ENCODE measurements at places on chromosomes 3 and 15.

DNA sequence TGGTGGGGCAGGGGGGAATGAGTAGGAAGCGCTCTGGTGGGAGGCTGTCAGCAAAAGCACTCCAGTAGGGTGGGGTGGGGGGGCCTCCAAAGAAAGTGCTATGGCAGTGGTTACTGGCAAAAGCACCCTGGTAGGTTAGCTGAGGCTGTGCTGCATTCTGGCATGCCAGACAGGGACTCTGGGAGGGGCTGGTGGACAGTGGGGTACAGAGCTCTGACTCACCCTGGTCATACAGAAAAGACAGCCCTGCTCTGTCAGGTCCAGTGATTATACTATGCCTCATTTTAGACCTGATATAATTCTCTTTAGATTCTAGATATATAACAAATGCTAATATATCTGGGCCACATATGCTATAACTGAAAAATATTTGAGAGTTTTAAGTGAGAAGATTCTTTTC, 82.8 kb upstream of the CPNE4 start:
- no peak for DNase-seq

GRCh38 chr3:36520241-36521006, 140.1 kb downstream of the STAC start:
- no peak for DNase-seq

- no peak for DNase-seq
Observed at GRCh38 chr3:20140881-20141280, 45.1 kb downstream of the SGO1 start.

DNA sequence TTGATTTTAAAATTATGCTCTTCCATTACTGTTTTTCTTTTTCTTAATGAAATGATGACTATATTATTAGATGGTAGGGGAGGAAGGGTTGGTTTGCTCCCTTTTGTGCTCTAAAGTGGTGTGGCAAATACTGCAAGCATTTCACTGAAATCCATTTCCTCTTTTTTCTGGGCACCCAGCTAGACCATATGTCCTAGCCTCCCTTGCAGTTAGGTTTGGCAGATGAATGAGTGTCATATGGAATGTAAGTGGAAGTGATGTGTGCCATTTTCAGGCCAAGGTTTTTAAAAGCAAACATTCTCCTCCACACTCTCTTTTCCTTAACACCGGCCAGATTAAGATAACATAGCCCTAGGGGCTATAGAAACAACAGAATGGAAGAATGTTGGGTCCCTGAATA, 363.0 kb downstream of the FGF12 start:
- no peak for DNase-seq

DNA sequence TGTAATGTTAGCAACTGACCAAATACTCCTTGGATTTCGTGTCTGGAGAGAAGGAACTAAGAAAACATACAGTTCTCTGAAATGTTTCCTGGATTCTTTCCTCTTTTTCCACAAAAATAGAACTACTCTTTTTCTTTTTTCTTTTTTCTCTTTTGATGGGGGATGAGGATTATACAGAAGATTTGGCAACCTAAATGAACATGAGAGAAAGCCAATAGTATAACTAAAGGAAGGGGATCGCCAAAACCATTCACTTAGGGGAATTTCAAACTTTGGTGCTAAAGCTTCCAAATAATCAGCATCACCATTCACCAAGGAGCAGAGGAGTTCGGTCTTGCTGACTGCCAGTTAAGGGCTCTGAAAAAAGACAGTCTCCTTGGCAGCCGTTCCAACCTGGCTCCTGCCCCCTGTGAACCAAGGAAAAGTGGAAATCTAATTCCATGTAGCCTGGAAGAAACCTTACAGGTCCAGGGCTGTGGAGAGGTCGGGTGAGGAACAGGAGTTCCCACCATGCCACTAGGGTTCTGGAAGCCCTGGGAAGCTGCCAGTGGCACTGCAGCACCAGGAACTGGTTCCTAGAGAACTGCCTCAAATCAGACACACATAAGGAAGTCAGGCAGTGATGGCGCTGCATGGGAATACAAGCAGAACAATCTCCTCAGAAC, 176.9 kb downstream of the TNIK start:
- no peak for DNase-seq

- DNase-seq: no peak
Observed at GRCh38 chr3:119069725-119070124, 35.1 kb upstream of the IGSF11 start.

- no peak for DNase-seq
Observed at GRCh38 chr3:160665784-160666526, 11.0 kb upstream of the ARL14 start.

DNA sequence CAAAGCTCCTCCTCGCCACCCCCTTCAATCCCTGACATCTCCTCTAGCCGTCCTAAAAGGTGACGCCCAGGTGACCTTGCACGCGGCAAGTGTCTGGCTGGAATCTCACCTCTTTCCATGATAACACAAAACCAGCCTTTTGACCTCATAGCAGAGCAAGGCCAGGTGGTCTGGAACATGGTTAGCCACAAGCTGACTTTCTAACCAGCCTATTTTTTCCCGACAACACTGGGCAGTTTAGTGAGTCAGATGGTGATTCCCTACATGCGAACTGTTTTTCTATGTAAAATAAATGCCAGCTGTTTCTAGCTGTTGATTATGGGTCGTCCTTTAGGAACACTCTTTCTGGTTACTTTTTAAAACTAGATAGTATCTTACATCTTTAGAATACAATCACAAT, 243.0 kb downstream of the CD47 start:
- DNase-seq: no peak

DNA sequence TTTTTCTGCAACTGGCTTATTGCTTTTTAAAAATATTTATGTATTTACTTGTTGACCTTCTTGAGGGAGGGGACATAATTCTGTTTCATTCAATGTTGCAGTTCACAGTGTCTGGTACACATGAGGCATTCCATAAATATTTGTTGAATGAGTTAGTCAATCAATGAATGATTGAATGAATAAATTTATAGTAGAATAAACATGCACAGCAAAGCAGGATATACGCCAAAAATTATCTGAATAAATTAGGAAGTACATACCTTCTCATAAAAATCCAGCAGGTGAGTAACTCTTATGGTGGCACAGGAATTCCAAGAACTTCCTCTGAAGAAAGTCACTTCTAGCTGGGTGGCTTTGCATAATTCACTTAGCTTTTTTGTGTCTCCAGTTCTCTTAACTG, 469.4 kb upstream of the ATP11B start:
- DNase-seq: no peak

GRCh38 chr3:144502402-144502801, 530.8 kb downstream of the DIPK2A start:
- DNase-seq: no peak

DNA sequence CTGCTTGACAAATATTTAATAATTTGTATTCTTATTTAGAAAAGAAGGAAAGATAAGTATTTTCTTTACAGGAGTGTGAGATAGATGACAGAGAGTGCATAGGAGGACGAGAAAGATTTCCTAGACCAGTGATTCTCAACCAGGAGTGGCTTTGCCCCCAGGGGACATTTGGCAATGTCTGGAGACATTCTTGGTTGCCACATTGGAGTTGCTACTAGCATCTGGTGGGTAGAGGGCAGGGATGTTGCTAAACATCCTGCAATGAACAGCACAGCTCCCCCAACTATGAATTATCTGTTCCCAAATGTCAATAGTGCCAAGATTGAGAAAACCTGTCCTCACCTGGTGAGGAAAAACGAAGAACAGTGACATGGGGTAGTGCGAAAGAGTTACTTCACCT, 30.8 kb upstream of the MINAR1 start:
- no peak for DNase-seq

- no peak for DNase-seq
Observed at GRCh38 chr3:76365275-76365674, 579.9 kb upstream of the ZNF717 start.

GRCh38 chr15:29554531-29554930, 267.7 kb downstream of the TJP1 start:
- DNase-seq: no peak

GRCh38 chr3:39907981-39908380, 98.6 kb downstream of the MYRIP start:
- no peak for DNase-seq

- DNase-seq: no peak
Observed at GRCh38 chr3:31022716-31023115, 128.3 kb upstream of the GADL1 start.

DNA sequence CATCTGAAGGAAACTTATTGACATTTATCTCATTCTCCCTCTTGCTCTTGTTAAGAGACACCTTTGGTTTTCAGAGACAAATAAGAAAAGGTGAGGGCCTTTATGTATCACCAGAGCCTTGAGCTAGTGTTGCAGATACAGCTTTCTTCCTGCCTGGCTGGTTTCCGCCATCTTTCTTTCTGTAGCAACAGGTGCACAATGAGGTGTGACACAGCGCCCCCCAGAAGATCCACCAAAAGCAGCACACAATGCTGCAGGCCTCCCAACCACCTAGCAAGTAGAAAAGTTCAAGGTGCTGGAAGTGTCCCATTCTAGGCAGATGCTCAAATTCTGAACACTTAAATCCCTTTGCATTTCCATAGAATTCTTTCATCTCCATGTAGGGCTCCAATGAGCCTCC, 106.6 kb downstream of the FOXP1 start:
- no peak for DNase-seq

DNA sequence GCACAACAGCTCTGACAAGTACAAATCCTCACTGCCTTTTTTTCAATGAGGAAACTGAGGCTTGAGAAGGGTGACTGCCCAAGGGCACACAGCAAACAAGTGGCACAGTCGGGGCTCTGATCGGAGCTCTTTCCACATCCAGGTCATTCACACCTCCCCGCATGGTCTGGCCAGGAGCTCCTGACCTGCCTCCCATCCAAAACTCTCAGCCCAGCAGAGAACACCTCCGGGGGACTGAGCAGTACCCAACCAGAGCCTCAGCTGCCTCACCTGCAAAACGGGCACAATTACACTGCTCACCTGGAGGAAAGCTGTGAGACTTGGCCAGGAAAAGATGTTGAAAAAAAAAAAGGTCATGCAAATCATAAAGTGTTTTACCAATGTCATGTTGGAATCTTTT, 36.5 kb downstream of the WNT7A start:
- DNase-seq: no peak

GRCh38 chr3:55330756-55331155, 156.3 kb downstream of the WNT5A start:
- DNase-seq: no peak

DNA sequence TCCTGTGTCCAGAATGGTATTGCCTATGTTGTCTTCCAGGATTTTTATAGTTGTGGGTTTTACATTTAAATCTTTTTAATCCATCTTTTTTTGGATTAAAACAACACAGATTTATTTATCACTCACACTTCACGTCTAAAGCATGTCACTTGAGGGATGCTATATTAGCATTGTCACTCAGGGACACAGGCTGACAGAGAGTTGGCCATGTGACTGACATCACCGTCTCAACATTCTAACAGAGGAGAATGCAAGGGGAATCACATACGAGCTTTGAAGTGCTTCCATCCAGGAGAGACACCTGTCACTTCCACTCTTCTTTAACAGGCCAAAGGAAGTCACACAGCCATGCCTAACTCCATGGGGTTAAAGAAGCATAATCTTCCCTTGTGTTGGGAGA, 204.6 kb upstream of the AZI2 start:
- no peak for DNase-seq

GRCh38 chr15:67241132-67241855, 13.2 kb downstream of the AAGAB start:
- no peak for DNase-seq

GRCh38 chr3:161689584-161690298, 193.1 kb downstream of the OTOL1 start:
- no peak for DNase-seq

DNA sequence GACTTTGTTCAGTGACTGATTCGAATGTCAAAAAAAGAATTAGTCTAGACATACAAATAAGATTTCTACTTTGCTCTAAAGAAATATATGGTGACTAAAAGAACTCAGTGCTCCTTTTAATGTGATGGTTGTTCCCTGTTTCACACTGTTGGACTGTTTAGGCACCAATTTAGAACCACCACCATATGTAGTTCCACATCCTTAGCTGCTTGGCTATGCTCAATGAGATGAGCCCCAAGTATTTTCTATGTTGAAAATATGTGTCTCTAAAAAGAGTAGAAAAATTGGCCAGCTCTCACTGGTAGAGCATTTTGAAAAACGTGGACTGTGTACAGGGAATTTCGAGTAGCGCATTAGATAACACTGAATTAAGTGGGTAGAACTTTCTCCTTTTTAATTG, 167.3 kb downstream of the GOLIM4 start:
- no peak for DNase-seq

DNA sequence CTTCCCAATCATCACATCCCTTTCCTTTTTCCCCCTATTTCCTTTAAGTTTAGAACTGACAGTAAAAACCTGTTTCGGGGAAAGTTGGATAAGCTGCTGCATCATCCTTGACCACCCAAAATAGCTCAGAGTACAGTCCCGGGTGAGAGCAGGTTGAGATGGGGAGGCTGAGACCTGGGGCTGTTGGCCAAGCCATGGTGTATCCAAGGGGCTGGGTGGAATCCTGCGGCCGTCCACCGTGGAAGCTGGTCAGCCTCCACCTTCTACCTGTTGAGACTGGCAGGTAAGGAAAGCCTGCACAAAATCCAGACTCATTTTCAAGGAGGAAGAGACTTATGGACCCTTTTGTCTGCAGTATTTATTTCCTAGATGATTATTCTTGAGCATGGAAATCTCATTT, 128.2 kb upstream of the PLXNA1 start:
- DNase-seq: no peak

DNA sequence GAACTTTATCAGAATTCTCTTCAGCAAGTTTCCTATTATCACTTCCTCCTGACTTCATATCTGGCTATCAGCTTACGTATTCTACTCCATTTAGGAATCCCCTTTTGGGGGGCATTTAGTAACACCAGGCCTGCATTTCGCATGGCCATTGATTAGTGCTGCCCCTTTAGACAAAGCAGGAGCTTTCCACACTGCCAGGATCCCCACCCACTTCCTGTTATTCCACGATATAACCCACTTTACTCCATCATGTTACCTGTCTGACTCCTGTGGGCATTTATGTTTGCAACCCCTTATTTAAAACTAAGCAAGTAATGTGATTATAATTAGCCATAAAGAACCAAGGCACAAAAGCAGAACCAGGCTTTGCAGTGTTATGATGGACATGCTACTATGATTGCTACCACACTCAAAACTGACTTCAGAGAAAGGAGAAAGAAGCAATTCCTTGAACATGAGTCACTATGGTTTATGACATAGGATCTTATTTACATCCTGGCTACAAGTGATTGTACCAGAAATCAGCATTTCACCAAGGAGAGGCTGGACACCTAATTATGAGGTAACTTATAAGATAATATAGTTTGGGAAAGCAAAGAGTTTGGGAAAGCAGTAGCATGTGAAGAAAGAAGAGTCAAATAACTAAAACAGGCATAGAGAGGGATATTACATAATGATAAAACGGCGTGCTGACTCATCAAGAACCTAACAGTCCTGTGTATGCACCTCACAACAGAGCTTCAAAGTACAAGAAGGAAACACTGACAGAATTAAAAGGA, 96.3 kb downstream of the IGSF11 start:
- DNase-seq: no peak
